ENCODE measurements at places on chromosomes 1 and 21. TPM values are rescaled to one million over a fixed set of nuclear protein-coding genes. Genes with fewer than 3 reads are reported as not detected.

The HRNR gene
- not detected for total RNA-seq

The IFNLR1 gene
- 5.7 TPM for total RNA-seq

The INTS11 gene
- 53.1 TPM for total RNA-seq

The DNASE2B gene
- not detected for total RNA-seq

The IL19 gene
- not detected for total RNA-seq

The NR0B2 gene
- total RNA-seq, result 5.7 TPM

Measured in right cardiac atrium (tissue), 5 donors.